ENCODE measurements at places on chromosomes 11 and 22.

- DNase-seq = no peak
Measured at GRCh38 chr11:19872512-19873145, 160.0 kb downstream of the NAV2 start.

DNA sequence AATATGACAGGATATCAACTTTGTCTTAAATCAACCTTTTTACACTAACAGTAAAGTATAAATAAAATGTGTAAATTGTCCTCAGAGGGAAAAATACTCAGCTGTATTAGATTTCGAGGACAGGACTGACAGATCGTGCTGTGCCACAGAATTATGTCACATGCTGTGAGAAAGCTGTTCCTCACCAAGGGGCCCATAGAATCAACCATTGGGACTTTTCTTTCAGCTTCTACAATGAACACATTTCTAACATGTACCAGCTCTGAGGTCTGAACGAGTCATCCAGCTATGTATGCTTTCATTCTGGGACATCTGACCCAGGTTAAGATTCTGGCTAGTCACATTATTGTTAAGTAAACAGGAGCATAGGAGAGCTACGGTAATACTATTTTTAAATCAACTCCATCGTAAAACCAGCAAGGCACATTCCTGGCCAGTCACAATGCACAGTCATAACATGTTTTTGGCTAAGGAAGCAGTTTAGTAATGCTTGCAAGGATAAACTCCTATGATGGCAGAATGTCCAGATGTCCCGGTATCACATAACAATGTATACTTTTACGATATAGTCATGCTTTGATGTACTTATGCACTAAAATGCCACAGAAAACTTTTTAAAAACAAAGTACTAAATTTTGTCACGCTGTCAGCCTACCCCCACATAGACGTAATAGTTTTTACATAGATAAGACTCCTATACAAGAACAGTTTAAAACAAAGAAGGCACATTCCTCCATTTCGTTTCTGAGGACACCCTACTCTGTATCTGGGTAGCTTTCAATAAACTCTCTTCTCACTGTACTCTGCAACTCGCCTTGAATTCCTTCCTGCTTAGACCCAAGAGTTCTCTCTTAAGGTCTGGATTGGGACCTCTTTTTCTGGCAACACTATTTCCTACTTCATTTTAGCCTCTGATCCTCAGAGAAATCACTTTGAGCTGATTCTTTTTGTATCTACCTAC is 27.4 kb downstream of the ZNF214 start:
- DNase-seq = no peak

- no peak for DNase-seq
Measured at GRCh38 chr11:73958521-73959141, 7.8 kb downstream of the DNAJB13 start.

- no peak for DNase-seq
Measured at GRCh38 chr11:15180212-15180792, 65.6 kb downstream of the INSC start.

DNA sequence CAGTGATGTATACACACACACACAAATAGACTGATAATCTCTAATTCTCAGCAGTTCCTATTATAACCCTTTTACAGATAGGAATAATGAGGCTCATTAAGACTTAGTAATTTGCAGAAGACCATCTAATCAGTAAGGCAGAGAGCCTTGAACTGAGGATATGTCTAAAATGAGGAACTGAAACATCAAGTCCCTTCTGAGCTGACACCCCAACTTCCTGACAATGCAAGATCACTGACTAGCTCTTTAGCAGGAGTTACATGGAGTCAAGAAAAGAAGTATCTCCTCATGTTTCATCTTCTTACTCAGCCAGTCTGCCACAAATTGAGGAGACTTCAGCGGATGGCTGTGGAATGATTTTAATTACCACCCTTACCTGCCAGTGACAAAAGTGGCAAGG is 193.0 kb downstream of the MSANTD4 start:
- DNase-seq = no peak

- DNase-seq = no peak
Measured at GRCh38 chr11:134544095-134544815, 132.2 kb upstream of the B3GAT1 start.

GRCh38 chr22:27580311-27580897 is 221.2 kb downstream of the MN1 start:
- DNase-seq = no peak

- no peak for DNase-seq
Measured at GRCh38 chr22:35411102-35411501, 11.2 kb downstream of the MCM5 start.

DNA sequence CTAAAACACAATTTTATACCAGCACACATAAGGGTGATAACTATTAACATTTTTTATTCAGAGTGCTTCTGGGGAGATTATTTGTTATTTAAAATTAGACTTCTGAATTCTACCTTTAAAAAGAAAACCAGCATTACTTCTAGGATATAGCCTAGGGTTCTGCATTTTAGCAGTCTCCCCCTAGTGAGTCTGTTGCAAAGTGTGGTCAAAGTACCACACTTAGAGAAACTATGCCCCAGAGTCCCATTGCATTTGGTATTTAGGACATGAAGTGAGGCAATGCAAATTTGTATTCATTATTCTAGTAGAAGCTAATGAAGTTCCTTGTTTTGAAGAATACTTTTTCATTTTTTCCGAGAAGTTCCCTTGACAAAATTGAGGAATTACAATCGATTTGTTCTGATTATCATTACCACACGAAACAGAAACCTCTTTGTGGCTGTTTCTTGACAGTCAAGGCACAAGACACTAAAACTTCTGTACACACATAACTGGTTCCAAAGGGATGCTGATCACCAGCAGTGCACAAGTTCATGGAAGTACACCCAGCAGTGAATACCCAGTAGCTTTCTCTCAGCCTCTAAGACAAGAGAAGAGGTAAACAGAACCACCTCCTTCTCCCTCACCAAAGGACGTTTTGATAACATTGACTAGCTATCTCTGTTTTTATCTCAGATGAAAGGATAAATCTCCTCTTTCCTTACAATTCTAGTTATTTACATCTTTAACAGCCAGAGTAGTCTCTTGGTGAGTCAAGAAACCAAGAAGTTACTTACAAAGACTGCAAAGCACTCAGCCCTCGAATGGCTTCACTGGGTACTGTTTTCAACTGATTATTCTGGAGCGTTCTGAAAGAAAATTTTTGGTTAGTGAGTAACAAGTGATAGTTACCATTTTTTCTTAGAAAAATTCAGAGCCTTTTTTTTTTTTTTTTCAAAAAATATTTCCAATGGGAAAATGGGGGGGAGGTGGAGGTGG is 27.6 kb upstream of the CCDC34 start:
- DNase-seq = no peak

- DNase-seq = no peak
Measured at GRCh38 chr11:107655602-107656001, 56.3 kb downstream of the SLN start.

DNA sequence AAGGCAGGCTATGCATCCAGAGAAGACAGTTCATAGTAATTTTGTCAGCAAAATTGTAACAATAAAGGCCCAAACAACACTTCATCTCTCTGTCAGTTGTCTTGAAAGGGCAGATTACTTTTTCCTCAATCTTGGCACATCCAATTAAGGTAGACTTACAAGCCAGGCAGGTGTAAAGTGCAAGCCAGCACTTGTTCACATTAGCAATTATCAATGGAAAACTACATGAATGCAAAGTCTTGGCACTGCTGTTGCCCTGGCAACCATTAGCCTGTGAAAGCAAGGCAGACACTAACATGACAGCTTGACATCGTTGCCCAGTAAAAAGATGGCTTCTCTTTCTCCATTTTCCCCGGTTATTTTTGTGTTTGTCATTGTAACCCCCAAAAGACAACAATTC is 677.2 kb upstream of the TENM4 start:
- no peak for DNase-seq

DNA sequence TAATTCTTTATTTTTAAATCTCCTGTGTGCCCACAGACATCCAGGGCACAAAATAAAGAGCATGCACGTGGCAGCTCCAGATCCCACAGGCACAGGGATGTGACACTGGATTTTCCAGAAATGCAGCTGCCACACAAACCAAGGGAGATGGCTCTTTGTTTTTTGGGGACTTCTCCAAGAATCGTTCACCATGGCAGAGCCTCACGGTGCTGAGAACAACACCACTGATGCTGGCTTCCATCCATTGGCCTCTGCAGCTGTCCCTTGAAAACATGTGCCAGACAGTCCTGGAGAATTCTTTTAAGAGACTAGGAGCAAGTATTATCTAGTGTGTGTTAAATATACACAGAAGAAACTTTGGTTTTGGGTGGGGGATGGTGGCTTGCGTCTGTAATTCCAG is 108.4 kb upstream of the SLC22A12 start:
- DNase-seq = no peak

DNA sequence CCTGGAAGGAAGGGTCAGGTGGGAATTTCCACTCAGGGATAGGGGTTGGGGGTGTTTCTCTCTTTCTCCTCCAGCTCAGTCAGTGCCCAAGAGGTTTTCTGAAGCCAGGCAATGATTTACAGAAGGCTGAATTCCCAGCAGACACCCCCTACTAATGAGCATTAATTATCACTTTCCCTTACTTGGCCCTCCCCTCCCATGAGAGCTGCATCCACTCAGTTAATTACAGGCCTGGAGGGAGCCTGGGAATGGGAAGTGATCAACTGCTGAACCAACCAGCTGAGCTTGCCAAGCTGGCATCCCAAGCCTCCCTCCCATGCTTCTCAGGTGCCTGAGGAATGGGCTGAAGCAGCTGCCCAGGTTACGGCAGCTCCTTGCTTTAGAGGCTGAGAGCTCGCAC is 992 bp downstream of the LGALS12 start:
- DNase-seq = no peak

DNA sequence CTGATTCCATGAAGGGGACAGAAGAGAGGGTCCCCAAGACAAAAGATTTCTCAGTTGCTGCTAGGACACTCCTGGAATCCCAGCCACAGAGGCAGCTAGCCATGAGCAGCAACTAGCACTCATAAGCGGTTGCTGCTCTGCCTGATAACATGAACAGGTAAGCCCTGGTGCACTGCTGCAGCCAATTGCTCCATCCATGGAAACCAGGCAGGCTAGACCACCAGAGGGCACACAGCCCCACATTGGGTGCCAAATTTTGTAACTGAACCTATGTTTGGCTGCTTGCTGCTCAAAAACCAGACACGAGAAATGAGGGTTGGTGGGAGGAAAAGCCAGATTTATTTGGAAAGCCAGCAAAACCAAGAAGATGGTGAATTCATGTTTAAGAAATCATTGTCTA is 21.9 kb upstream of the QSER1 start:
- DNase-seq = no peak

GRCh38 chr22:23749841-23750301 is 1.0 kb downstream of the ZNF70 start:
- DNase-seq = no peak

Data from NCI-H1694 treated with DMSO at 0.1 percent for 48 hours (cell line).